Aorta (tissue), 5 donors: ENCODE measurements at places on chromosomes 16 and 17. TPM values are rescaled to one million over a fixed set of nuclear protein-coding genes. Genes with fewer than 3 reads are reported as not detected.

DNA sequence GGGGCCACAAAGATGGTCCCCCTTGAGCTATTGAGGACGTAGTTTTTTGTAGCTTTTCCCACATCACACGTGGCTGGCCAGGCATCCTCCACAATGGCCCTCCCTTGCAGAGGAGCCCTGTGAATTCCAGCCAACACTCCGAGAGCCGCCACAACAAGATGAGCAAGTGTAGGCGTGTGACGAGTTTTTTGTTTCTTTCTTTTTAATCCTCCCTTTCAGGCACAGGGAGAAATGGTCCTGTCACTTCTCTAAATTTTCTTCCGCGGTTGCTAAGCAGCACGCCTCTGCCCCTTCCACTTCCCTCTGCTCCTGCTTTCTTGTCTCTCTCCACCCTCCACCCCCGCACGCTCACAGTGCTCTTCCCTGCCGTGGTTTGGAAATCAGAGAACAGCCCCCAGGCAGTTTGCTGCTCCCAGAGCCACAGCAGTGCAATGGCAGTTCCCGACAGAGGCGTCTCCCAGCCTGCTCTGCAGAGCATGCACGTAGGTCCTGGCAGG lies 68.0 kb upstream of the MRTFB start:
- no peaks in the 10 kb centered on the region for H3K4me1 ChIP-seq
- peak; percentile 87 for DNase-seq
- H3K27ac ChIP-seq, result no peak overlapping the region
- H3K36me3 ChIP-seq, result no peaks in the 10 kb centered on the region
- H3K27me3 ChIP-seq, result no peaks in the 10 kb centered on the region

DNA sequence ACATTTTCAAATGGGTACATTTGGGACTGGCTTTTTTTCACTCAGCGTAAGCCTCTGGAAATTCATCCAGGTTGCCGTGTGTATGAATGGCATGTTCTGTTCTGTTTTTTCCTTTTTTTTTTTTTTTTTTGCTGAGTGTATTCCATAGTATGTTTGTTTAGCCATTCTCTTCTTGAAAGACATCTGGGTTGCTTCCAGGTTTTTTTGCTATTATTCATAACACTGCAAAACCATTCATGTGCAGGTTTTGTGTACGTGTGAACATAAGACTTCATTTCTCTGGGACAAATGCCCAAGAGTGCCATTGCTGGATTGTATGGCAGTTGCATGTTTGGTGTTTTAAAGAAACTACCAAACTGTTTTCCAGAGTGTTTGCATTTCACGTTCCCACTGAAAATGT lies 335.9 kb upstream of the TNRC6C start:
- no peak overlapping the region for H3K4me3 ChIP-seq
- H3K27ac ChIP-seq, result no peak overlapping the region
- no peaks in the 10 kb centered on the region for H3K4me1 ChIP-seq
- no peak for DNase-seq
- H3K36me3 ChIP-seq, result no peaks in the 10 kb centered on the region

- no peaks in the 10 kb centered on the region for H3K4me1 ChIP-seq
- DNase-seq, result no peak
- H3K36me3 ChIP-seq, result peaks cover 3% of the 10 kb centered on the region
- H3K27ac ChIP-seq, result no peak overlapping the region
Observed at GRCh38 chr17:20235747-20236146, 226.6 kb downstream of the SPECC1 start.

GRCh38 chr16:22753451-22753850 lies 60.5 kb upstream of the HS3ST2 start:
- no peaks in the 10 kb centered on the region for H3K27me3 ChIP-seq
- H3K36me3 ChIP-seq, result no peaks in the 10 kb centered on the region
- H3K4me1 ChIP-seq, result no peaks in the 10 kb centered on the region
- H3K4me3 ChIP-seq, result no peak overlapping the region
- no peak overlapping the region for H3K27ac ChIP-seq
- no peak for DNase-seq

DNA sequence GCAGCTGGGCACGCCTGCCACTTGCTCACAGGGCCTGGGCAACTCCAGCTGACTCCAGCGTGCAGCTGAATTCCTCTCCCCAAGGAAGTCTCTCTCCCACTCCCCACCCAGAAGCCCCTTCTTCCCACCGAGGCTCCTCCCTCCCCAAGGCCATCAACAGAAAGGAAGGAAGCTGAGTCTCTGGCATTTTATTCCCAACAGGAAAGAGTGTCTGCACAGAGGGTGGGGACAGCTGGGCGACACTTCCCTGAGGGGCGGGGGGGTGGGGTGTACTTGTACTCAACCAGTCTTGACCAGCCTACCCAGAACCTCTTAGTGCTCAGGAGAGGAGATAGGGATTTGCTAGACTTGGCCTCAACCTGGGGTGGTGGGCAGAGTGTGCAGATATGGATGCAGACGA lies at the start of gene EXOC3L1:
EXOC3L1 (minus strand) TSS at position 96 of the 400 bp plus-strand sequence. CDS start 460 bp downstream, outside the sequence.
- H3K4me3 ChIP-seq, result no peak within 1 kb of the TSS
- H3K27me3 ChIP-seq, result no peaks in the 10 kb centered on the region
- no peaks in the 10 kb centered on the region for H3K4me1 ChIP-seq
- H3K27ac ChIP-seq, result no peak within 1 kb of the TSS
- H3K36me3 ChIP-seq, result peaks cover 3% of the 10 kb centered on the region

GRCh38 chr17:64016231-64016784 lies 4.1 kb downstream of the ICAM2 start:
- H3K36me3 ChIP-seq, result no peaks in the 10 kb centered on the region
- H3K27me3 ChIP-seq, result no peaks in the 10 kb centered on the region
- DNase-seq, result no peak
- no peaks in the 10 kb centered on the region for H3K4me1 ChIP-seq
- H3K4me3 ChIP-seq, result no peak overlapping the region

Gene PLEKHG4
- polyA plus RNA-seq, result 16.7 TPM

Gene KCNJ18
- polyA plus RNA-seq, result not detected

Gene ZG16B
- polyA plus RNA-seq, result not detected
